ENCODE measurements at places on chromosomes 4 and X. TPM values are rescaled to one million over a fixed set of nuclear protein-coding genes. Genes with fewer than 3 reads are reported as not detected.

DNA sequence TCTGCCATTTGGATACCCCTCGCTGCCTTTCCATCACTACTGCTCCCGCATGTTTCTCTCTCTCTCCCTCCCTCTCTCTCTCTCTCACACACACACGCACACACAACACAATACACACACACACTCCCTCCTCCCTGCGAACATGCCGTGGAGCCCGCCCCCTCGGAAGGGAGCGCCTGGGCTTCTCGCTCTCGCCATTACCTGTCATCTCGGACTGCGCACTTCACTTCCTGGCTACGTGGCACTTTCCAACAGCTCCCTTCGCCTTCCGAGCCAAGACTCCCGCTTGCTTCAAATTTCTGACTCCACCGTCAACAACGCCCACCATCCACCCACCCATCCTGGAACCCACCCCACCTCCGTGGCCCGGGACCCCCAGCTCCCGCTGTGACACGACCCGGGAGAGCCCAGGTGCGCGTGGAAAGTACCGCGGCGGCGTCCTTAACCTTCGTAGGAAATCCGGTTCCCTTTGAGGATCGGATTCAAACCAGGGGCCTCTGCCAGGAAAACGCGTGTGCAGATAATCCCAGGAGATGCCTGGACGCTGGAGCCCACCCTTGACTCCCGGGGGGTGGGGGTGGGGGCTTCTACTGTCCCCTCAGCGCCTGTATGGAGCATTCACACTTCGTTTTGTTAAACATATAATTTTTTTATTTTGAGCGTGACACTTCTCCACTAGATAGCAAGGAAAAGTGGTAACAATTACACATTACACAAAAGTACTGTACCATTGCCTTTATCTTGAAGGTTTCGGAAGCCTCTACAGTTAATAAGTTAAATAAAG lies 12.5 kb downstream of the ARX start:
- no peak for DNase-seq

DNA sequence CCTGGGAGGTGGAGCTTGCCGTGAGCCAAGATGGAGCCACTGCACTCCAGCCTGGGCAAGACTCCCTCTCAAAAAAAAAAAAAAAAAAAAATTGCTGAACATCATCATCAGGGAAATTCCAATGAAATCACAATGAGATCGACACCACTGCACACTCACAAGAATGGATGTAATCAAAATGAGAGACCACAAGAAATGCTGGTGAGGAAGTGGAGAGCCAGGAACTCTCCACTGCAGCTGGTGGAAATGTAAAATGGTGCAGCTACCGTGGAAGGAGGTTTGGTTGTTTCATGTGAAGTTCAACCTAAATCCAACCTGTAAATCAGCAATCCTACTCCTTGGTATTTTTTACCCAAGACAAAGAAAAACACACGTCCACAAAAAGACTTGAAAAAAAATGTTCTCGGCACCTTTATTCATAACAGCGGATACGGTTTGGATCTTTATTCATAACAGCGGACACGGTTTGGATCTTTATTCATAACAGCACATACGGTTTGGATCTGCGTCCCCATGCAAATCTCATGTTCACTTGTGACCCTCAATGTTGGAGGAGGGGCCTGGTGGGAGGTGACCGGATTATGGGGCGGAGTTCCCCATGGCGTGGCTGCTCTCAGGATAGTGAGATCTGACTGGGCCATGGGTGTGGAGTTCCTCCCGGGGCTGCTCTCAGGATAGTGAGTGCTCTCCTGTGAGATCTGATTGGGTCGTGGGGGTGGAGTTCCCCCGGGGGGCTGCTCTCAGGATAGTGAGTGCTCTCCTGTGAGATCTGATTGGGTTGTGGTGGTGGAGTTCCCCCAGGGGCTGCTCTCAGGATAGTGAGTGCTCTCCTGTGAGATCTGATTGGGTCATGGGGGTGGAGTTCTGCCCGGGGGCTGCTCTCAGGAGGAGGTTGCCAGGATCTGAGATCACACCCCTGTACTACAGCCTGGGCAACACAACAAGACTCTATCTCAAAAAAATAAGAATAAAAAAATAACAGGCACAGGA lies 7.7 kb downstream of the GAK start:
- DNase-seq: no peak

DNA sequence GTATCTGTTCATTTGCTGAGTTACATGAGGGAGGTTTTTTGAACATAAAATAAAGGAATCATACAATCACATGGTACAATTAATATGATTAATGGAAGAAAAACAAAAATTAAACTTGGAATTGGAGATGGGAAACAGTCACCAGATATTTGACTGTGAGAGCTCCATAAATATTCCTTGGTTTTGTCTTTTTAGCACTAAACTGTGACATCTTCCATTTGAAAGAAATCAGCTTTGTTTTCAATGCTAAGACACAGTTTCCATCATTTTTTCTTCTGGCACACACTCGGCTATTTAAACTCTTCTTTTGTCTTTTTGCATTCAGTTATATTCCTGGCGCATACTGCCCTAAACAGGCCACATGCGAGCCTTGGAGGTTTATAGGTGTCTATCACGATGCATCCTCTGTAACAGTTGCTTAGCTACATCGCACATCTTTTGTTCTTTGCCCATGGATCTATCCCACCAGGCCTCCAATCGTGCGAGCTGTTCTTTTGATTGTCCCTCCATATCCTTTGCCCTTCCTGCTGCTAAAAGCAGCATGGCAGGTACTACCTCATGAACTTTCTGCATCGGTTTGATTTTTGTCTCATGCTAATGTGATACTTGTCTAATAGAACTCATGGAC lies 158.3 kb downstream of the LDB2 start:
- no peak for DNase-seq

DNA sequence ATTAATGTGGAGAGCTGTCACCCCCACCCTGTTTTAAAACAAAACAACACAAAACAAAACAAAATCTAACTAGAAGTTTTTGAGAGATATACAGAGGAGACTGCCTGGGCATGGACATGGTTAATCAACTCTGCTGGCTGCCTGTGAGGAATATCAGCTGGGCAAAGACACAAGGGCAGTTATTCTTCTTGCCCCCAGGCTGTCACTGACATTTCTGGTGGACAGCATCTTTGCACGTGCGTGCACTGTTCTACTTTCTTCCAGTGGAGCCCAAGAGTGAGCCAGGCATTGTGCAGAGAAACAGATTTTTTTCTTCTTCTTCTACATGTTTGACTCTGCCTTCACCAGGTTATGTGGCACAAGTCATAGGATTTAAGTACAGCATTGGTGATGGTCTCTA lies 13.8 kb downstream of the IRS4 start:
- DNase-seq: no peak

The NLGN4X gene
- total RNA-seq: 2.2 TPM

DNA sequence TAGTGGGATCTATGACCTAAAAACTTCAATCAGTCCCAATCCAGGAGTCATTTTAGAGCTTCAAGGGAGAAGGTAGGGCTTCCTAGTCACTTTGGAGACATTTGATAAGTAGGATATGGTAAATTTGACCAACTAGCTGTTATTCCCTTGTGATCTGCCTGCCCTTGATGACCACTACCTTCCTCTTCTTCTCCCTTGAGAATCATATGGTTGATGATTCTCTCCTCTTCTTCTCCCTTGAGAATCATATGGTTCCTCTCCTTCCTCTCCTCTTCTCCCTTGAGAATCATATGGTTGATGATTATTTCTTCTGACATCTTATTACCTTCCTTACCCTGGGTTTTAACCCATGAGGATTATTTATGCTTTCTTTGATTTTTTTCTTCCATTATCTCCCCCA lies 482.6 kb upstream of the TENM3 start:
- no peak for DNase-seq

The SH3D19 gene
- 79.8 TPM for total RNA-seq

DNA sequence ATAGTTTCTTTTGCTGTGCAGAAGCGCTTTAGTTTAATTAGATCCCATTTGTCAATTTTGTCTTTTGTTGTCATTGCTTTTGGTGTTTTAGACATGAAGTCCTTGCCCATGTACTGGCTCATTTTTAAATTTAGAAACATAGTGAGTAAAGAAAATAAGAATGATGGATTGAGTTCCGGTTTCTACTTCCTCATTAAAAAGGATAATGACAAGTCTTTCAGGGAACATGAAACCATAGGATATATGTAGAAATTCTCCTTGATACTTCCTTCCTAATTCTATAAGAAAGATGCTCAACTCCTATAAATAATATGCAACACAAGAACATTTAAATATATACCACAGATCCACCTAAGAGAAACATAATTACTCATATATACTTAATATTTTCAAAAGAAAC lies 240.9 kb downstream of the BANK1 start:
- DNase-seq: no peak

GRCh38 chrX:105706041-105706440 lies 116.3 kb upstream of the NRK start:
- no peak for DNase-seq

The MANBA gene
- 20.2 TPM for total RNA-seq

The SEC31A gene
- total RNA-seq: 304 TPM

The PNMA5 gene
- not detected for total RNA-seq

GRCh38 chrX:108267557-108267956 lies 170.7 kb downstream of the COL4A6 start:
- DNase-seq: no peak

The MGARP gene
- total RNA-seq: 0.10 TPM

DNA sequence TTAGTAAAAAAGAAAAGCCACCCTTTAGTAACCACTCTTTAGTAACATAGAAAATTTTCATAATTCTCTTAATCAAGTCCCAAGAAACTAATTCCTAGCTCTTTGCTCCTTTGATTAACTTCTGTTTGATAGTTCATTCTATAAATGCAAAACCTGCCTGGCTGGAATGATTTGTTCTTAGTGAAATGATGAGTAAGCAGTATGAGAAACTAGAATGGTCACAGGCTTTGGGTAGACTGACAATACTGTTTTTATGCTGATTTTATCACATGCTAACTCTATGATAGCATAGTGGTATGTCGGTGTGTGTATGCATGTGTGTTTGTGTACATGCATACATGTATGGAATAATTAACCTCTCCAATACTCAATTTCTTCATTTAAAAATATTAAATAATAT lies 81.2 kb downstream of the SYTL5 start:
- no peak for DNase-seq

The BANK1 gene
- 1.1 TPM for total RNA-seq

DNA sequence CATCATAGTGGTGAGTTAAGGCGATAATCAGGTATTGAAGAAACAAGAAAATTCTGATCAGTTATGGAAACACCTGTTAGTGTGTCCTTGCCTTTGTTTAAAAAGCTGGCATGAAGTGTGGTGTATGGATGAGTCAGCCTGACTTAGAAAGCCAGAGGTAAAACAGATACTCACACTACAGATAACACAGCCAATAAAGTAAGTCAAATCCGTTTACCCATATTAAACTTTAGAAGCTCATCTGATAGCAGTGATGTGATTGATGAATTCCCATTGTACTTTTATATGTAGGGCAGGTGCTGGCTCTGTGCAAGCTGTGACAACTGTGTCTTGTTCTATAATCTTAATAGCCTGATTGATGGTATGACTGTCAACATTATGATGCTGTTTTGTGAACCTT lies 1392.7 kb upstream of the IGFBP7 start:
- DNase-seq: no peak

DNA sequence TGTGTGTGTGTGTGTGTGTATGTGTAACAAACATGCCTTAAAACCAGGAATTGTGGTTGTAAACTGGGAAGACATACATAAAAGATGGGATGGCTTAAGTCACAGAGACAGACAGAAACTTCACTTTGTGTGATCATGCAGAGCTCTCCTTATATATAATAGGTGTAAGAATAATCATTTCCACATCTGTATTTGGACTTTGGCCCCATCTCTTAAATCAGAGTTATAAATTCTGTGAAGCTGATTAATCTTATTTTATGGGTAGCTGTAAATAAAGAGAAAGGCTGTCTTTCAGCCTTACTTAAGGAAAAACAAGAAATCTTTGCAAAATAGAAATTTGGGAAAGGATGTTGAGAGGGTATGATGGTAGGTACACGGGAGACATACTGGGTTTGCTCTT lies 174.6 kb upstream of the PITX2 start:
- no peak for DNase-seq

The CT83 gene
- total RNA-seq: not detected

The HTN1 gene
- not detected for total RNA-seq

DNA sequence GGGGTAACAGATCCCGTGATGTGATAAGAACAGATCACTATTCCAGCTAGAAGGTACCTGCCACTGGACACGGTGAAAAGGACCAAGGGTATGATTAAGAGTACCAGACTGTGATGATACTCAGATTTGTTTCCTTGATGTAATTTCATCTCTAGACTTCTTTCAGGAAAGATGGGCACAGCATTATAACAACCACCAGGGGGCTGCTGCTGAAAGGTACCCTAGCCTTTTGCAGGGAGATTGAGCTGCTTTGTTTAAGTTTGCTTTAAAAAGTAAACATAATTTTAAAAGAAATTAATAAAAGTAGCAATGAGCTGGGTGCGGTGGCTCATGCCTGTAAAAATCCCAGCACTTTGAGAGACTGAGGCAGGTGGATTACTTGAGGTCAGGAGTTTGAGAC lies 145.4 kb downstream of the EMCN start:
- DNase-seq: no peak

The TCEAL3 gene
- 17.3 TPM for total RNA-seq

DNA sequence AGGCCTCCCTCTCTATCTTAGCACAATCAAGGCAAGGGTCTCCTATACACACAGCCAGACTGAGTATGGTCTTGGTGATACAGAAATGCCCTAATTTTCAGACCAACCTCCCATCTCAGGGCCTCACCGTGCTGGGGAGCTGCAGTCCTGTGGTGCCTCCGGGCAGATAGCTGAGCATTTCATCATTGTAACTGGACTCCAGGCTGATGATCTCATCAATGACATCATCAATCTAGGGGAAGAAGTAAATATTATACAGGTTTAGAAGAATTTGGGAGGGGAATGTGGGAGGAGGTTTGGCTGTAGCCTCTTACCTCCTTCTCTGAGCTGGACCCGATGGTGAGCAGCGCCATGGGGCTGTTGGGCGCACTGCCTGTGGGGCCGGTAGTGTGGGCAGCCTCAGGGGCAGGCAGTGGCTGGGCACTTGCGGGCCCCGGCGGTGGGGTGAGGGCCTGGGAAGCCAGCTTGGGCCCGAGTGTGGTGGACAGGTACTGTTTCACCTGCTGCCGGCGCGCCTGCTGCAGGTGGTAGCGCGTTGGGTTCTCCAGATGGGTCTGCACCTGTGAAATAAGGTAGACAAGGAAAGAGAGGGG lies 5.2 kb downstream of the TFE3 start:
- no peak for DNase-seq

The RAI2 gene
- total RNA-seq: 9.1 TPM

GRCh38 chr4:1194010-1194900 lies 21.9 kb upstream of the SPON2 start:
- no peak for DNase-seq

GRCh38 chr4:1283711-1284110 lies 6.0 kb upstream of the MAEA start:
- DNase-seq: no peak

DNA sequence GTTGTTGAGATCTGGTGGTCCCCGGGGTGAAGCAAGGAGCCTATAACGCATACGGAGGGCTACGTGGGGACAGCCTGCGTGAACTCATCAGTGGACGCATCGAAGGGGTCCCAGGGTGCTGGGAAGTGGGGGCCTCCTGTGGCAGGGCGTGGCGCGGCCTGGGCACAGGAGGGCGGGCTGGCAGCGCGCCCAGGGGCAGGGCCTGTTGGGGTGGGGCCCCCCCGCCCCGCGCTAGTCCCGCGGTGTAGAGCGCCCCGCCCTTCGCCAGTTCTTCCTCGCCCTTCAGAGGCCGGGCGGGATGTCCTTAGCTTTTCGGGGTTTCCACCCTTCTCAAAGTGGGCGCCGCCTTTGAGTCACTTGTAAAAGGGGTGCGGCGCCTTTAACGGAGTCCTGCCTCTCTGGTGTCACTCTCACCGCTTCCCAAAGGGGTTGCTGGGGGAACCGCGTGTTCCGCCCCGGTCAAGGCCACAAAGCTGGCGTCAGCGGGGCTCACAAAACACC lies 632 bp downstream of the PLP2 start:
- DNase-seq: no peak

- no peak for DNase-seq
Measured at GRCh38 chrX:30961387-30962174, 72.5 kb upstream of the TAB3 start.

All from glomerular endothelial cell (primary cell).